ENCODE measurements at places on chromosomes 13 and 19.

GRCh38 chr13:75399168-75399878, 82.6 kb downstream of the TBC1D4 start:
- DNase-seq, result no peak

GRCh38 chr19:46020819-46021125, 2.1 kb downstream of the PGLYRP1 start:
- DNase-seq, result no peak

DNA sequence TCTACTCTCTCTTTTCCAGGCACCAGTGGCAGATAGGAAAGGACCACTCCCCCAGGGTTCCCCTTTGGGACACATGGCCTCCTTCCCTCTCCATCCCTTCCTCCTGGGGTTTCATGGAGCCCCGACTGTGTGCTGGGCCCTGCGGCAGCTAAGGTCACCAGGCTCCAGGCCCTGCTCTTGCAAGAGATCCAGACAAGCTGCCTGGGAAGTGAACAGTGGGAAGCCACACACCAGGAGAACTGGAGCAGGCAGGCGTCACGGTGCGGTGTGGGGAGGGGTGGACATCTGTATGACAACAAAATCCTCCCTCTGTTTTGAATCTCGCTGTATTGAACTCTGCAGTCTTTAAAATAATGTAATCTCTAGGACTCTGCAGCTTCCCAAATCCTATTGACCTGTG, 330.1 kb downstream of the UQCRFS1 start:
- DNase-seq, result no peak

DNA sequence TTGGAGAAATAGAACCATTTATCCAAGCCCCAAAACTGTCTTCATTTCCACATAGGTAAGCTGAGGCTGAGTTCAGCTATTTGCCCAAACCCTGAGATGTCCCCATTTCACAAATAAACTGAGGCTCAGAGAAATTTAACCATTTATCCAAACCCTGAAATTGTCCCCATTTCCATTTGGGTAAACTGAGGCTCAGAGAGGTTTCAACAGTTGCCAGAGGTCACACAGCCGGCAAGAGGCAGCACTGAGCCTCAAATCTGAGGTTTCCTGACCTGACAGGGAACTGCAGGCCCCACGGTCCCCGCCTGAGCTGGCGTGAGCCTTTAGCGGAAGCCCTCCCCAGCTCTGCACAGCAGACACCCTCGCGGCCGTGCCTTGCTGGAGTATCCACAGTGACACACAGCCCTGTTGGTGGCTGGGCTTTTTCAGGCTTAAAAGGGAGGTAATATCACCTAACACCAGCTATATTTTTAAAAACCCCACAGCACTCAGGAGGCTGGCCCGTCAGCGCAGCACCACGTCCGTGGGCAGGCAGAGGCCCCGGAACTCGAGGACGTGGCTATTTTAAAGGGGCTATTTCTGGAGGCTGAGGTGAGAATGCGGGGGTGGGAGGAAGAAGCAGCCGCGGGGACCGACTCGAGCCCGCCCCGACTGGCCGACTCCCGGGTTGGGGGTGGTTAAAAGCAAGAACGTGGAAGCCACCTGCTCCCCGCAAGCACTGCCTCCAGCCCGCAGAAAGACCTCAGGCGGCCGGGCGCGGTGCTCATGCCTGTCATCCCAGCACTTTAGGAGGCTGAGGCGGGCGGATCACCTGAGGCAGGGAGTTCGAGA, 18.5 kb downstream of the PTPRS start:
- no peak for DNase-seq

DNA sequence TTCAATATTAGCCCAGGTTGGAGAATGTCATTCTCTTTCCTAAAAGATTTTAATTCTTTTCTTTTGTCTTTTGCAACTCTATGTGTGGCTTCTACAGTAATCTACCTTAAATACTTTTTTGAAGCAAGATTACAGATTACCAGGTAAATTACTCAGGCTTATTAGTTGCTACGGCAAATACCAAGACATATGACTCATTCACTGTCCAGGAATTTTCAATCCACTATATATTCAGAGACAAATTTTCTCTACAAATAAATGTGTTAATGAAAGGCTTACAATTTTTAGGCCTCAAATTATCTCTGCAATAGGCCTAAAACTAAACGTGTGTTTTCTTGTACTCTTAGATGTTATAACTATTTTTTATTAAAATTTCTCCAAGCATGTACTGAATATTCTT, 631.3 kb downstream of the DIAPH3 start:
- no peak for DNase-seq

DNA sequence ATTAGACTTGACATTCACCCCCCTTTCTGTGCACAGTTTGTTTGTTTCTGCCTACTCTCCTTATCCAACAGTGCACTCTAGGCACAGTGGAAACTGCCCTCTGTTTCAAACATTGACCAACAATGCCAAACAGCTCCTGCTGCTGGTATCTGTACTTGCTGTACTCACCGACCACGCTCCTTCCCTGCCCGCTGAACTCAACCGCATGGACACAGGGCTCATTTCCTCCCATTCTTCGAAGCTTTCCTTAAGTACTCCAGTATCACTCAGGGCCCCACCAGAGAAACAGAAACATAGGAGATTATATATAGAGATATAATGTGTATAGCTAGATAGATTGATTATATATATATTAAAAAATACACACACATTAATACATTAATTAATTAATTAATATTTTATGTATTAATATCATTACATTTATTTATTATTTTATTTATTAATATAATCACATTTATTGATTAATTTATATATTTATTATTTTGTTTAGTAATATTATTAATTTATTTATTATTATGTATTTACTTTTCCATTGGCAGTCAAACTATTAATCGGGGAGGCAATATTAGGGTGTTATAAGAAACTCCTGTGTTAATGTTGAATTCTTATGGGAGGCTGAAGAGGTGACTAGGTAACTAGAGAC, 1528.2 kb downstream of the EFNB2 start:
- DNase-seq, result no peak

- DNase-seq, result no peak
These were observed 92.2 kb downstream of the SLC7A1 start for GRCh38 chr13:29503041-29503837.

DNA sequence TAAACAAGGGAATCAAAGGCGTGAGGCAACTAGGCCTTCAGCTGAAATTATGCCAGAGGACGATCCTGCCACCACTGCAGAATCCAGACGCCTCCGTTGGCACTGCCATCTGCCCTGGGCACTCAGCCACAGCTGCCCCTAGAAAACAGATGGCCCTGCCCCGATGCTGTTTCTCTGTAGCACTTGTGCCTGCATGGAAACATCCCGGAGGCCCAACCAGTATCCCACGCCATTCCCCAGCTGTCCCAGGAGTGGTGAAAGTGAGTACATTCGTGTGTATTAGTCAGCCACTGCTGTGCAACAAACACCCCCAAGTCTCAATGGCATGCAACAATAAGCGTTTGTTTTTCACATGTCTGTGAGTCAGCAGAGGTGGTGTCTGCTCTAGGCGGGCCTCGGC, 8.9 kb upstream of the CRTC1 start:
- no peak for DNase-seq

DNA sequence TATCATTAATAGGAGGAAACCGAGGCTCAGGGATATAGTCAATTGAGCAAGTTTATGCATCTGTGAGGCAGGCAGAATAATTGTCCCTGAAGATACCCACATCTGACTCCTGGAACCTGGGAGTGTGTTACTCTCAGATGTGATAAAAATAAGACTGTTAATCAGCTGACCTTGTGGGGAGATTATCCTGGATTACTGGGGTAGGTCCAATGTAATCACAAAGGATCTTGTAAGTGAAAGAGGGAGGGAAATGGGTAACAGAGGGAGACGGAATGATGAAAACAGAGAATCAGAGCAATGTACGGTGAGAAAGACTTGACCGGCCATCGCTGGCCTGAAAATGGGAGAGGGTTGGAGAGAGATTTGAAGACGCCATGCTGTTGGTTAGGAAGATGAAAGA, 3.2 kb upstream of the EDDM13 start:
- no peak for DNase-seq

DNA sequence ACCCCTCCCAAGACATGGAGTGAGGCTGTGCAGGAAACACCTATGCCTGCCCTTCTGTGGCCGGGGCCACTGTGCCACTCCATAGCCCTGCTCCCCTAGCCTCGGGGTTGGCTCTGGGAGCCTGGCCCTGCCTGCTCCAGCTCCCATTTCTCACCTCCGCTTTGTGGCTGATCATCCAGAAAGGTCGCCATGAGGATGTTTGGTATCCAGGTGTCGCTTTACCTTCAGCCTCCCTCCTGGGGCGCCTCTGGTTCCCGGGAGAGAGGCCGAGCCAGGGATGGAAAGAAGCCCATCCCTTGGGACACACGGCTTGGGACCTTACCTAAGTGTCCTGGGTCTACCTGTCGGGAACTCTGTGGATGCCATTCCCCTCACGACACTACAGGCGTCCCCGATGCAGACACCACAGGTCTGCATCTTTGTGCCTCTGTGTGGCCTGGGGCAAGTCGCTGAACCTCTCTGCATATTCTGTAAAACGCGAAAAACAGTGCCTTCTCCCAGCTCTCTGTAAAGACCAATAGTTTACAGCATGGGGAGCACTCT, 3.4 kb upstream of the MCF2L start:
- no peak for DNase-seq

- DNase-seq, result no peak
These were observed 27.5 kb upstream of the OBI1 start for GRCh38 chr13:78686461-78686860.

DNA sequence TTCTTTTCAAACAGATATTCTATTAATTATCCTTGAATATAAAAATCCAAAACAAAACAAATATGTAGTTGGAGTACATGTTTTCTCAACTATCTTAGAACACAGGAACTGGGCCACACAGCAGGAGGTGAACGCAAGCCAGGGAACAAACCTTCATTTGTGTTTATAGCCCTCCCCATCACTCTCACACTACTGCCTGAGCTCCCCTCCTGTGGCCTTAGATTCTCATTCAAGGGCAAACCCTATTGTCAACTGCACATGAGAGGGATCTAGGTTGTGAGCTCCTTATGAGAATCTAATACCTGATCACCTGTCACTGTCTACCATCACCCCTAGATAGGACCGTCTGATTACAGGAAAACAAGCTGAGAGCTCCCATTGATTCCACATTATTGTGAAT, 427.1 kb upstream of the PRR20A start:
- DNase-seq, result no peak

DNA sequence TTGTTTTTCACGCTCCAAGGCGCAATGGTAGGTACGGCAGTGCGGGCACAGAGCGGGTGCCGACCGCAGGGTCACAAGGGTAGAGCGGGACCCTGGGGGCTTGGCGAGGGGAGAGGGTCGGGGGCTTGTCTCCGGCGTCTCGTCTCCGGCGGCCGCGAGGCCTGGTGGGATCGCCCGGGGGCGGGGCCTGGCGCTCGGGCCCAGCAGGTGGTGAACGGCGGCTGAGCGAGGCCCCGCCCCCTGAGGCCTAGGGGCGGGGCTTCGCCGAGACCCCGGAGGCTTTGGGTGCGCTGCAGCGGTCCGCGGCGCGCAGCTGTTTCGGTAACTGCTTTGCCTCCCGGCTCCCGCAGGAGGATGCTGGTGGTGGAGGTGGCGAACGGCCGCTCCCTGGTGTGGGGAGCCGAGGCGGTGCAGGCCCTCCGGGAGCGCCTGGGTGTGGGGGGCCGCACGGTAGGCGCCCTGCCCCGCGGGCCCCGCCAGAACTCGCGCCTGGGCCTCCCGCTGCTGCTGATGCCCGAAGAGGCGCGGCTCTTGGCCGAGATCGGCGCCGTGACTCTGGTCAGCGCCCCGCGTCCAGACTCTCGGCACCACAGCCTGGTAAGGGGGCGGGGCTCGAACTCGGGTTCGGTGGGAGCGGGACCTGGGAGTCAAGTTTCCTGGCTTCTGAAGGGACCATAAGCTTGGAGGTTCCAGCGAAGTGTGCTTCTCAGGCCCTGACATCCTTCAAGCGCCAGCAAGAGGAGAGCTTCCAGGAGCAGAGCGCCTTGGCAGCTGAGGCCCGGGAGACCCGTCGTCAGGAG, at the start of gene TSEN34:
TSEN34 (plus strand) TSS at position 298 of the 800 bp plus-strand sequence; CDS start at position 355, 57 bp downstream.
- DNase-seq, result peak; percentile 84
